ENCODE measurements at places on chromosomes 4 and X. TPM values are rescaled to one million over a fixed set of nuclear protein-coding genes. Genes with fewer than 3 reads are reported as not detected.

Gene RAB41
- not detected for total RNA-seq

DNA sequence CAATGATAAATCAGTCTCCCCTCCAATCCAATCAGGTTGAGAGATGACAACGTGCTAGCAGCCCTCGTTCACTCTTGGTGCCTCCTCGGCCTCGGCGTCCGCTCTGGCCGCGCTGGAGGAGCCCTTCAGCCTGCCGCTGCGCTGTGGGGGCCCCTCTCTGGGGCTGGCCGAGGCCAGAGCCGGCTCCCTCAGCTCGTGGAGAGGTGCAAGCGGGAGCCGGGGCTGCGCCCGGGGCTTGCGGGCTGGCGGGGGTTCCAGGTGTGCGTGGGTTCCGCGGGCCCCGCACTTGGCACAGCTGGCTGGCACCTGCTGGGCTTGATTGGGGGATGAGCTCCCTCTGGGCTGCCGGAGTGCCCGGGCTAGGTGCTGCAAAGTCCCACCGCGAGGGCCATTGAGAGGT, 40.9 kb upstream of the PRSS48 start:
- no peak overlapping the region for H3K4me3 ChIP-seq
- H3K27ac ChIP-seq = no peak overlapping the region
- no peaks in the 10 kb centered on the region for H3K36me3 ChIP-seq
- H3K27me3 ChIP-seq = no peaks in the 10 kb centered on the region
- no peak for DNase-seq

DNA sequence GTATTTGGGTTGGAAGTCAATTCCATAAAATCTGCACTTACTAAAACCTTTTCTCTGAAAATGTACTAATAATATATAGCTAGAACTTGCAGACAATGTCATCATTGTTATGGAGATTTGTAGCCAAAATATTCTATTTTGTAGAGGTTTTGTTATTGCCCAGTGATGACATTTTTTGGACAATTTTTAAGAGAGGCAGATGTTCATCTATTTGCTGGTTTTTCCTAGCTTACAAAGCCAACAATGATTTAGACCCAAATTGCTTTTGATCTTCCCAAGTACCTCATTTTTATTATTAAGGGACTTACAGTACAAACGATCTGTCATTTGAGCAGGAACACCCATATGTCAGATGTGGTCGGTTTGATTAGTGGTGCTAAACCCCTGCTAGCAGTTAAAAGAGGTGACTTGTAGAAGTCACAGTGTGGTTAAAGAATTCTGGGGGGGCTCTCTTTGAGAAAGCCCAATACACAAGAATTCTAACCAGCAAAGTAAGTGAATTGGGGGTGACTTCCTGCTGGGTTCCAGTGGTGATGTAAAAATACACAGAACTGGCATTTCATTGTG, 136.2 kb downstream of the KIT start:
- H3K27me3 ChIP-seq = no peaks in the 10 kb centered on the region
- no peak overlapping the region for H3K27ac ChIP-seq
- no peaks in the 10 kb centered on the region for H3K36me3 ChIP-seq
- no peaks in the 10 kb centered on the region for H3K4me1 ChIP-seq

DNA sequence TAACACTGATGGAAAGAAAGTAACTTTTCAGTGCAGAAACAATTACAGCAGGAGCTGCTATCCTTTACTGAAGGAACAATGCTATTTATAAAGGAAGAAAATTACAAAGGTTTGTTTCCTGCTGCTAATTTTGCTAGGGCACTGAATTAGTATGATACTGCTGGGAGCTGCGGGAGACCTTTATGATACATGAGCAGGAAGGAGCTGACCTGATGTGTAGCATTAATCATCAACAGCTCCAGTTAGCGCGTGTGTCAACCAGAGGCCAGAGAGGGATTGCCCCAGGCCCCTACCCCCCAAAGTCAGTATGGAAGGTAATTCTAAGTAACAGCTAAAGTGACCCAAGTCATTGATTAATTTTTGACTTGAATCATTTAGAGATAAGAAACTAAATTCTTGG, 728.9 kb downstream of the PCDH18 start:
- H3K27ac ChIP-seq = no peak overlapping the region
- H3K4me3 ChIP-seq = no peak overlapping the region
- no peak for DNase-seq
- H3K36me3 ChIP-seq = no peaks in the 10 kb centered on the region
- no peaks in the 10 kb centered on the region for H3K27me3 ChIP-seq
- H3K4me1 ChIP-seq = no peaks in the 10 kb centered on the region

Gene CLCN4
- 8.0 TPM for total RNA-seq

Gene LAMTOR3
- 31.7 TPM for total RNA-seq

Gene TLR6
- total RNA-seq = 22.4 TPM

GRCh38 chr4:137896221-137896737, 345.9 kb downstream of the SLC7A11 start:
- H3K27me3 ChIP-seq = no peaks in the 10 kb centered on the region
- no peak for DNase-seq
- H3K4me1 ChIP-seq = no peaks in the 10 kb centered on the region
- H3K27ac ChIP-seq = no peak overlapping the region

Gene LRCH2
- total RNA-seq = 0.03 TPM

- no peak overlapping the region for H3K4me3 ChIP-seq
- H3K36me3 ChIP-seq = no peaks in the 10 kb centered on the region
- H3K4me1 ChIP-seq = no peaks in the 10 kb centered on the region
- no peak for DNase-seq
Measured at GRCh38 chr4:186144198-186144945, 39.9 kb downstream of the FAM149A start.

GRCh38 chr4:17688011-17688441, 73.6 kb downstream of the MED28 start:
- H3K36me3 ChIP-seq = no peaks in the 10 kb centered on the region
- DNase-seq = no peak
- no peak overlapping the region for H3K4me3 ChIP-seq
- no peak overlapping the region for H3K27ac ChIP-seq

DNA sequence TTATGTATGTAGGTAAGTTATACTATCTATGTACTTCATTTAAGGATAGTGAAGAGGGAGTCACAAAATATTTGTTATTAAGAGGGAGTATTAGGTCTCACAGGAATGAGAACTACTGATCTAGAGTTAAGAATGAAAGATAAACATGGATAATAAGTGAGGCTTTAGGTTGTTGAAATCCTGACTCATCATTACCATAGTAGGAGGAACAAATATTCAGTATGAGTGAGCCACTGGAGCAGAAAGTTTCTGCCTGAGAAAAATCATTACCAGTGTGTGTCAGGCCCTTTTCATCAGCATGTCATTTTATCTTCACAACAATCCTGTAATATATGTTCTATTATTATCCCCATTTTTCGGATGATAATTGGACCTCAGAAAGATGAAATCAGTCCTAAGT, 27.2 kb upstream of the IGSF1 start:
- H3K4me1 ChIP-seq = no peaks in the 10 kb centered on the region
- H3K36me3 ChIP-seq = no peaks in the 10 kb centered on the region
- no peak overlapping the region for H3K4me3 ChIP-seq
- no peak overlapping the region for H3K27ac ChIP-seq
- no peak for DNase-seq
- no peaks in the 10 kb centered on the region for H3K27me3 ChIP-seq

DNA sequence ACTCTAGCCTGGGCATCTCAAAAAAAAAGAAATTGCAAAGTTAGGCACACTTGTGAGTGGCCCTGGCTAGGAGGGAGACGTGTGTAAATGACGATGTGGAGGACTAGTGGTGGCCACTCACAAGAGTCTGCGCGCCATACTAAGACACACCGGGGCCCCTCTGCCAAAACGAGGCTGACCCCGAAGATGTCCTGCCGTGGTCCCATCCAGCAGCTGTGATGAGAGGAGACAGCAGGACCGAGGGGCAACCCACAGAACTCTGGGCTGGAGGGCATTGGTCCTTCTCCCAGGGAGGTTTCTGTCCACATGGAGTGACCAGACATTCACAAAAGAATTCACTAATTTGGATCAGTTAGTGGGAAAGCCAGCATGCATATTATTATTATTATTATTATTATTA, 47.4 kb downstream of the NOP14 start:
- no peak for DNase-seq
- peaks cover 1% of the 10 kb centered on the region for H3K36me3 ChIP-seq
- H3K27me3 ChIP-seq = no peaks in the 10 kb centered on the region
- H3K4me3 ChIP-seq = no peak overlapping the region
- H3K27ac ChIP-seq = no peak overlapping the region

Gene TCEAL2
- not detected for total RNA-seq

- no peaks in the 10 kb centered on the region for H3K27me3 ChIP-seq
- no peaks in the 10 kb centered on the region for H3K36me3 ChIP-seq
- no peaks in the 10 kb centered on the region for H3K4me1 ChIP-seq
- H3K4me3 ChIP-seq = no peak overlapping the region
- no peak for DNase-seq
Measured at GRCh38 chrX:115226929-115227328, 7.0 kb downstream of the LRCH2 start.

GRCh38 chrX:136847874-136848273, 32.7 kb downstream of the RBMX start:
- no peak overlapping the region for H3K4me3 ChIP-seq
- H3K27me3 ChIP-seq = no peaks in the 10 kb centered on the region
- H3K27ac ChIP-seq = no peak overlapping the region

Gene DIPK2B
- not detected for total RNA-seq

- H3K27me3 ChIP-seq = no peaks in the 10 kb centered on the region
- H3K27ac ChIP-seq = no peak overlapping the region
- DNase-seq = no peak
- H3K4me3 ChIP-seq = no peak overlapping the region
Measured at GRCh38 chr4:180363815-180364214, 1879.4 kb upstream of the TENM3 start.

Gene MAPK10
- total RNA-seq = 1.5 TPM

Gene SSX2B
- not detected for total RNA-seq

DNA sequence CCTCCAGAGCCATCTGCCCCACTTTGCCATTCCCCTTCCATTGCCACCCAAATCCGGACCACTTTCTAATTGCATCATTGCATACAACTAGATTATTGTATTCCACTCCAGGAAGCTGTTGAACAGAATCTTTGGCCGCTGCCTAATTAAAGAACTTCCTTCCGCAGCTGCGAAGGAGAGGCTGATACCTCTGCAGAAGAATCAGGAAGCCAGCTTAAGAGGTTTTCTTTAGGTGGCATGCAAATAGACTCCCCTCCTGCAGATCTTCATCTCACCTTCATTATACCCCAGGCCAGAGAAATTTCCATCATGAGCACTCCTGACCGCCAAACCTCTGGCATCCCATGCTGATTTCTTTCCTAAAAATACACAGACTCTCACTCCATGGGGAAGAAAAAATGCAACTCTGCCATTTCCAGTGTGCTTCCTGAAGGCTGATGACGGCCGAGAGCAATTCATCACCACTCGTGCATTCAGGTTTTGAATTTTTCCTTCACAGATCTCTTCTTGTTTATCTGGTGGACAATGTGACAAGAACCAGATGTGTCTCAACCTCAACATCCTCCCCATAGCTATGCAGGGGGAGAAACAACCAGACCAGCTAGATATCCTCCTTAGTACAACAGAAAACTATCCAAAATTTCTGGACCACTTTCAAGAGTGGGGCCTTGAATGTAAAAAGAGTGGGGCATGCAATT, 31.2 kb downstream of the LGI2 start:
- H3K4me1 ChIP-seq = no peaks in the 10 kb centered on the region
- DNase-seq = no peak
- no peaks in the 10 kb centered on the region for H3K27me3 ChIP-seq
- no peak overlapping the region for H3K4me3 ChIP-seq

Gene MFAP3L
- not detected for total RNA-seq

GRCh38 chr4:152630324-152630723, 49.5 kb downstream of the TMEM154 start:
- DNase-seq = no peak
- H3K36me3 ChIP-seq = no peaks in the 10 kb centered on the region
- H3K4me3 ChIP-seq = no peak overlapping the region
- H3K27me3 ChIP-seq = no peaks in the 10 kb centered on the region

GRCh38 chr4:76546759-76547742, 112.0 kb downstream of the SHROOM3 start:
- H3K27me3 ChIP-seq = peaks cover 2% of the 10 kb centered on the region
- H3K4me3 ChIP-seq = no peak overlapping the region
- no peaks in the 10 kb centered on the region for H3K36me3 ChIP-seq
- no peak for DNase-seq
- H3K4me1 ChIP-seq = no peaks in the 10 kb centered on the region
- no peak overlapping the region for H3K27ac ChIP-seq

DNA sequence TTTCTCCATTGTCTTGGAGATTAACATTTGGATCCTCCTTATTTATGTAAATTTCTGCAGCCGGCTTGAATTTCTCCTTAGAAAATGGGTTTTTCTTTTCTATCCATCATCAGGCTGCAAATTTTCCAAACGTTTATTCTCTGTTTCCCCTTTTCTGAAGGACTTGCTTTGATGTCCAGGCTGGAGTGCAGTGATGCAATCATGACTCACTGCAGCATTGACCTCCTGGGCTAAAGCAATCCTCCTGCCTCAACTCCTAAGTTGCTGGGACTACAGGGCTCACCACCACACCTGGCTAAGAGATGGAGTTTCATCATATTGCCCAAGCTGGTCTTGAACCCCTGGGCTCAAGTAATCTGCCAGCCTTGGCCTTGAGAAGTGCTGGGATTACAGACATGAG, 144.0 kb upstream of the ZXDB start:
- H3K27ac ChIP-seq = no peak overlapping the region
- no peaks in the 10 kb centered on the region for H3K27me3 ChIP-seq
- H3K36me3 ChIP-seq = no peaks in the 10 kb centered on the region
- H3K4me1 ChIP-seq = no peaks in the 10 kb centered on the region
- no peak for DNase-seq
- no peak overlapping the region for H3K4me3 ChIP-seq

Gene RASL11B
- total RNA-seq = not detected
